ENCODE measurements at places on chromosomes 6 and 20.

DNA sequence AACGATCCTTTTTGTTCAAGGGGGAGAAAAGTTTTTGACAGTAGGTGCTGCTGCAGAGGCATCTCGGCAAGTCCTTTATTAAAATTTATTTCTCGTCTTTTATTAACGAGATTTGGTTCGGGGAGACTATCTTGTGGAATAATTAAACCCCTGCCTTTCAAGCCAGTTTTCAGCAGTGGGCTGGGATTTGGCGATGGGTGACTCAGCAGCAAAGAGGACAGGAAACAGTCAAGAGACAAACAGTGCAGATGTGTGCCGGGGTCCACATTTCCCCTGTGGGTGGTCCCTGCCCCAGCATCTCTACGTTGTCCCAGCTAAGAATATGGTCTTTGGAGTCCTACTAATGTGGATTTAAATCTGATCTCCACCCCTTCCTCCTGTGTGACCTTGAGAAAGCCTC is 282.8 kb downstream of the CDH26 start:
- no peak for DNase-seq

DNA sequence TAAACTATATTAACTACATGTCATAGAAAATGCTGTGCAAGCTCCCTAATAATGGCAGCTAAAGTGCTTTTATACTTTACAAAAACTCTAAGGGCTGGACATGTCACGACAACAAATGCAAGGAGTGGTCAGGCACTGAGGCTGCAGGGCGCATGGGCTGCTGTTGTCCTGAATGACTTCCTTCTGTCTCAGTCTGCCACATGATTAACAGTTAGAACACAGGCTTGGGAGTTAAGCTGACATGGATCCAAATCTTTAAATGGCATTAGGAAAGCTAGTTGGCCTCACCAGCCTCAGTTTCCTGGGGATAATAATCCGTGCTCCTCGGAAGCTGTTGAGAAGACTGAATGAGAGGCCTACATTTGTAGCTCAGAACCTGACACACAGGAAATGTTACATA is 57.4 kb downstream of the PREP start:
- DNase-seq, result no peak

- no peak for DNase-seq
These were observed 931 bp upstream of the EBF4 start for GRCh38 chr20:2691663-2692035.

DNA sequence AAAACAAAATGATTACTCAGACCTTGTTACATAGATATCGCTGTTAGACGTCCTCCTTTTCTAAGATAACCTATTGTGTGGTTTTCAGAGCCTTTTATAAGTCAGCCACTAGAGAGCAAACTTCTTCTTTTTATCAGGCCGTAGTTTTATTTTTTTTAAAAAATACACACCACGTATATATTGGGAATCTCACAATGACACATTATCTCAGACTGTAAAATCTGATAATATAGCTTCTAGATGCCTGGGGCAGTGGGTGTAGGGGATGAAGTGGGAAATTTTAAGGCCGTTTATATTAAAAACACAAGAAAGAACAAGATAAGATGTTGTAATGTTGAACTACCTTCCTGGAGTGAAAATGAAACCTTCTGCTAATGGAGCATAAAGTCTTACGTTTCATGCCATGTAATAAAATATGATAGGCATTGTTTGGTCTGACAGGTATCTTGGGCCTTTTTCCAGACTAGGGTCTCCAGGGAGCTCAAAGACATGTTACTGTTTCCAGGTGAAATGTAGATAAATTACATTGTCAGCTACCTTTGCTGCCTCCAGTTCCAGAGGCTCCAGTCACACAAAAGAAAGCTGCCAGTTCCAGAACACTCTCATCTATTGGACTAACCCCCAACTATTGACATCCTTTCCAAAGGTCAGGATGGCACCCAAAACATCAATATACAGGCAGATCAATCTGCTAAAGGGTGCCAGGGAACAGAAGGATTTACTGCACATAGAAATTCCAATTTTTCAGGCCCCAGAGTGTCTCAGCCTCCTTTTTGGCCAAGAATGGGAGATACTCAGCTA is 130.2 kb upstream of the AKIRIN2 start:
- DNase-seq, result no peak

GRCh38 chr6:112037783-112038216 is 16.1 kb upstream of the CCN6 start:
- no peak for DNase-seq

- no peak for DNase-seq
These were observed 28.6 kb downstream of the ORC3 start for GRCh38 chr6:87618531-87618930.

DNA sequence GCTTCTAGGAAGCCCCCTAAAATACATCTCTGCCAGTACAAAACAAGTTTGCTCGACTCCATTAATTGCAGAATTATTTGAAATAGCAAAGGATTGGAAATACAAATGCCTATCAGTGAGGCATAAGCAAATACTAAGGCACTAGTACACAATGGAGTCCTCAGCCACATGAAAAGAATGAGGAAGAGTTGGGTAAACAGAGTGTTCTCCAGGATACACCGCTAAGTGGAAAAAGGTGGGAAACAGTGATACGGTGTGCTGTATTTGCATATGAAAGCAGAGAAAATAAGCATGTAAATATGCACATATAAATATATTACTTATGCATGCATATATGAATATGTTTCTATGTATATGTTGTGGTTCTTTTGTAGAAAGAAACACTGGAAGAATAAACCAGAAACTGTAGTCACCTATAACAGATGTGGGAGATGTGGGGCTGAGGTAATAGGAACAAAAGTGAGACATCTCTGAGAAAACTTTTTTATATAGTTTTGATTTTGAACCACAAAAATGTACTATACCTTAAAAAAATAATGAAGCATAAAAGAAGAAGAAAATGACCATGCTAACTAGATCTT is 143.4 kb upstream of the MYLIP start:
- no peak for DNase-seq

GRCh38 chr20:32165836-32166545 is 41.6 kb downstream of the PLAGL2 start:
- no peak for DNase-seq

- DNase-seq, result no peak
These were observed 38.9 kb downstream of the CDK19 start for GRCh38 chr6:110776413-110776812.

DNA sequence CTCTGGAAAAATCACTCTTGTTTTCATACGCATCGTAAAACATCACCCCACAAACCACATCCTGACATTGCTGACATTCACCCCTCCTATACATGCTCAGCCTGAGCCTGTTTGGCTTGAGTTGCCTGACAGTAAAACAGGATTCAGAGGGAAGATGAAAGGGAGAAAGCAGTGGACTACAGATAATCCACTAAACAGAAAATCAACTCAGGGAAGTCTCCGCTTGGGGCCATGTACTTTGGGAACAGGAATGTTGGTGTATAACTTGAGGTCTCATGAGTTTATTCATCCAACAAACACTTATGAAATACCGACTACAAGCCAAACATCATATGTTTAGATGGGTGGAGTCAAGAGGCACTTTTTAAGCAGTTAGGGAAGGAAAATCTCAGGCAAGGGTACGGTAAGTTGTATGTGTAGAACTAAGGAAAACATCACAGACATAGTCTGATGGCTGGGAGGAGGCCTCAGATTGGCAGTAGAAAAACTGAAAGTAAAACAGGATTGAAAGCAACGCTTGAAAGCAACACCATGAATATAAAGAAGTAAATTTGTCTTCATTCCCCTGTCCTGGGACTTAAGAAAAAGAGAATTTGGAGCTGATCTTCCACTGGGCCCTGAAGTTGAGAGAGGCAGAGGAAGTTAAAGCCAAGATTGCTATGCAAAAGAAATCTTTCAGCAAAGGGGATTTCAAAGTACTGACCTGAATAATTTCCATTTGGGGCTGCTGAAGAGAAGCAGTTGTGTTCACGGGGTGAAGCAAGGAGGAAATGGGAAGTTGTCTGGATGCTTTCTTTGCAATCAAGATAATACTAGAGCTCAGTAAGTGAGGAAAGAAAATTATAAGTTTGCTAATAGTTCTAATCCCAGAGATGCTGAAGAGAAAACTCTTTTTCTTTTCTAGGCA is 28.8 kb downstream of the PDE7B start:
- peak; percentile 27 for DNase-seq

DNA sequence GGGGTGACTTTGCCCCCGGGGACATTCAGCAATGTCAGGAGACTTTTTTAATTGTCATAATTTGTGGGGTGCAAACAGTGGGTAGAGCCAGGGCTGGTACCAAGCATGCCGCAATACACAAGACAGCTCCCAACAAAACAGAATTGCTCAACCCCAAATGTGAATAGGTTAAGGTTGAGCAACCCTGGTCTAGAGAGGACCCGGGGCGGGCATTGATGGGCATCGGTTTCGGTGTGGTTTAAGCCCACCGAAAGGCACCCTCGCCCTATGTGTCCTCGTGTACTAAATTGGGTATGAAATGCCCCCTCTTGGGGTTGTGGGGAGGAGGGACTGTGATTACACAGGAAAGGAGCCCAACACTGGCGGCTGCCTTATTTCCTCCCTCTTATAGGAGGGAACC is 36.0 kb downstream of the KIAA1755 start:
- no peak for DNase-seq

GRCh38 chr6:89297695-89298351 is 17.3 kb downstream of the GABRR2 start:
- DNase-seq, result peak; percentile 34

Measured in stimulated activated CD8-positive, alpha-beta memory T cell treated with anti-CD3 and anti-CD28 coated beads, Interleukin-15, amount 100 ng/mL, for 4 hours (primary cell).